ENCODE measurements at places on chromosomes 5 and 9.

GRCh38 chr9:69097923-69098593 is 62.5 kb downstream of the FXN start:
- no peak for DNase-seq

DNA sequence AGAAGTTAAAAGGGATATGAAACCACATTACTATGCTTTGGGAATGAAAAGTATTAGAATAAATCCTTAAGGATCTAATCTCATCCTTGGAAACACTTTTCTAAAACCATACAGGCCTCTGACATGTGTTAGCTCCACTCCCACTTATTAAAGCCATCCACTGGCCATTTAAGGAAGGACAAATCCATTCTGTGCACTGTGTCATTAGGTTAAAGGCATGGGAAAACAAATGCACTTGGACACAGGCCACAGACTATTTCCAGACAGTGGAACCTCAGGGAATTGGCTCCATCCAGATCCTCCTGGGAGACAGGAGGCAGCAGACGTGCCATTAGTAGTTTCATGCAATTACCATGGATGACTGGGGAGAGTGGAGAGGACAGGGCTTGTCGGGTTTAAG is 454.9 kb downstream of the ENC1 start:
- DNase-seq: no peak

DNA sequence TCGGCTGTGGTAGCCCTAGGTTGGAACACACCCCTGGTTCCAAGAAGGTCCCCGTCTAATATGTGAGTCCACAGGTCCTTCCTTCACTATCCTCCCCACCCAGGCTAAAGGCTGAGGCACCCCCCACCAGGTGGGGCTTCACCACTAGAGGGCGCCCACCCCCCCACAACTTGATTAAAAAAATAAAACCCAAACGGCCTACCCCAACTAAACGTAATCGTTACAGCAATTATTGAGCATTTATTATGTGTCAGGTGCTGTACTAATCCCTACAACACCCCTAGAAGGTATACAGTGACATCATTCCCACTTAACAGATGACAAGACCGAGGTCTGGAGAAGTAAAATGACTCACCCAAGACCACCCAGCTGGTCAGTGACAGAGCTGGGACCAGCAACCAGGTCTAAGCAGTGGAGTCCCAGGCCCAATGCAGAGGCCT is 65.0 kb downstream of the FGF18 start:
- DNase-seq: no peak

GRCh38 chr9:136606687-136607333 is 55.9 kb upstream of the EGFL7 start:
- peak; percentile 23 for DNase-seq

- DNase-seq: peak; percentile 86
Observed at GRCh38 chr5:14109041-14109747, 33.9 kb upstream of the TRIO start.
